ENCODE measurements at places on chromosomes 5 and 9.

GRCh38 chr5:74762599-74762998, 4.3 kb downstream of the GFM2 start:
- no peak for DNase-seq

- DNase-seq, result no peak
Observed at GRCh38 chr5:172706796-172707195, 64.2 kb downstream of the DUSP1 start.

- DNase-seq, result no peak
Observed at GRCh38 chr5:38164776-38165399, 93.5 kb upstream of the EGFLAM start.

GRCh38 chr5:38996123-38996522, 78.1 kb downstream of the RICTOR start:
- no peak for DNase-seq

GRCh38 chr5:175859422-175859821, 12.0 kb upstream of the CPLX2 start:
- no peak for DNase-seq

GRCh38 chr5:77281969-77282336, 71.5 kb downstream of the PDE8B start:
- no peak for DNase-seq
